ENCODE measurements at places on chromosomes 11 and 22.

DNA sequence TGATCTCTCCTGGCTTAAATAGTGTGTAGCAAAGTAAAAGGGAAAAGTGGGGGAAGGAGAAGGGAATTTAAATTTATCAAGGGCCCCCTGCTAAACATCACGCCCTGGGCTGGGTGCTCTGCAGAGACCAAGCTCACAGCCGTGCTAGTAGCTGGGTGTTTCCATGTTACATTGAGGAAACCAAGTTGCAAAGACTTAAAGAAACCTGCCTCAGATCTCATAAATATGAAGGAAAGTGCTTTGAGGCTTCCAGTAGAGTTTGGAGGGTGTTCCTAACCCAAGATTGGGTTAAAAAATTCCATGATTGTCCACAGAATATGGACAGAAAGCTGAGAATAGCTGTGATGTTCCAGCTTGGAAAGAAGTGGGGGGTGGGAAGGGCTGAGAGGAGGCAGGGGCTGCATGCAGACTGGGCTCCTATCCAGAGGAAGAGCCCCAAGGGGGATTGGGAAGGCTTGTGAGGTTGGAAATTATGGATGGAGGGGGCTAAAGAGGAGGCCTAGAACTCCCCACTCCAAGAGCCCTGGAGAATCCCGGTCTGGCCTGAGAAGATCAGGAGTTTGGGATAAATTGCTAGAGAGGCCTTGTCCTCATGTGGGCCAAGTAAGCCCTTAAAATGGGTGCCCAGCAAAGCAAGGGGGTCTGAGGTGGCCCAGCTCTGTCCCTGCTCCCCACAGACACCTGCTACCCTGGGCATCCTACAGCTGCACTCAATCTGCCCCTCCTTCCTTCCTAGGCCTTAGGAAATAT lies 25.0 kb upstream of the OAF start:
- DNase-seq = no peak

GRCh38 chr22:21564411-21564810 lies 3.1 kb upstream of the UBE2L3 start:
- DNase-seq = no peak

- DNase-seq = no peak
These were observed 2.5 kb upstream of the MUC5AC start for GRCh38 chr11:1155274-1155693.

DNA sequence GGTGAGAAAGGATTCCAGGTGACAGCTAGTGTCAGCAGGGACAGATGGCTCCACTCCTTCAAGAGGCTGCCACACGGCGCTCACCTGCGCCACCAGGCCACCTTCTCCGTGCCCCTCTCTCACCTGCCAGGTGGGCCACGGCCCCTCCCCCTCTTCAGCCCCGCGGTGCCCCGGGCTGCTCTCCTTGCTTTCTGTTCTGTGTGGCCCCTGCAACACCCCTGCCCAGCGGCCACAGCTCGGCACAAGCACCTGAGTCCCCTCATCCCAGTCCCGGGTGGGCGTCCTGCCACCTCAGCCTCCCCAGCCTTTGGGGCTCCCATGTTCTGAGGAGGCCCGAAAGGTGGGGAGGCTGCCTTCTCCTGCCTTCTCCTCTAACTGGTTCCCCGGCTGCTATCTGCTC lies 46.4 kb downstream of the APOL1 start:
- DNase-seq = no peak

All from osteocyte (in vitro differentiated cells).